ENCODE measurements at places on chromosomes 12 and 14.
A peak's percentile ranks its signal among the peaks of the same experiment; 100 is the strongest.

GRCh38 chr14:76501156-76501720 lies 125.3 kb downstream of the ESRRB start:
- no peak for DNase-seq

GRCh38 chr14:75242546-75243273 lies 35.9 kb upstream of the FOS start:
- peak; percentile 93 for DNase-seq

DNA sequence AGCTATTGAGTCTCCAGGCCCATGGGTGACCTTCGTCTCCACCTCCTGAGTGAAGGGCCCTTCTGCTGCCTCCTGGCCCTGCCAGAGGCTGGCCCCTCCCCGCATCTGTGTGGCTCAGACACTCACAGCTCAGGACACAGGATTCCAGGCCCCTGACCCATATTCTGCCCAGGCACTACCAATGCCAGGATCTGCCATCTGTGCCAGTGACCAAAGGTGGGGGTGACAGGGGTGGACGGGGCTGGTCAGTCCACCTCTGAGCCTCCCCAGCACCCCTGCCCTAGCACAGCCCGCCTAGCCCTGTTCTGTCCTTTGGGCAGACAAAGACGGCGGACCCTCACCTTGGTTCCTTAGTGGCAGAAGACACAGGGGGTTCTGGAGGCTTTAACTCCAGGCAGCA lies 2.8 kb downstream of the ASB2 start:
- no peak for DNase-seq

GRCh38 chr14:59964251-59965007 lies 44.5 kb downstream of the LRRC9 start:
- no peak for DNase-seq

DNA sequence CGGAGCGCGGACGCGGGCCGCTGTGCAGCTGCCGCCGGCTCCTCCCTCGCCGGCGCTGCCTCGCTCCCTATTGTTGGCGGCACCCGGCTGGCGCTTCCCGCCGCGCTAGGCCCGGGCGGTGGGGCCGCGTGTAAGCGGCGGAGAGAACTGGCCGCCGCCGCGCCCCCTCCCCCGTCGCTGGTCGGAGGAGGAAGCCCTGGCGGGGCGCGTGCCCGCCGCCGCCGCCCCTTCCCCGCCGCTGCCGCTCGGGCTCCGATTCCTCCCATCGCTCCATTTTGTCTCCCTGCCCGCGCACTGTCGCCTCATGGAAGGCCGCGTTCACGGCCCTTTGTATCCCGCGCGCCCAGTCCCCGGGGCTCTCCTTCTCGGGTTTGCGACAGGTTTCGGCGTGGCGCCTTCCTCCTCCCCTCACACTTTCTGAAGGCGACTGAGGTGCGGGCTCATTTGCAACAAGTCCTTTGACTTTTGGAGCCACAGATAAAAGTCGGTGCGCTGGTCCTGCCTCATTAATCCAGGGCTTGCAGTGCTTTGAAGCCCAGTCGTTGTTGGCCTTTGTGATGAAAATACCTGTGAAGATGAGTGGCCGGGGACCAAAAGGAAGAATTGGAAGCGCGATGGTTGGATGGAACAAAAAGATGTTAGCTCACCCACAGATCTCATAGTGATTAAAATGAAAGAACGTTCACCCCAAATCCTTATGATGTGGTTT lies 707 bp downstream of the CPSF6 start:
- DNase-seq = peak; percentile 15

GRCh38 chr12:89140602-89141238 lies 211.6 kb downstream of the DUSP6 start:
- DNase-seq = peak; percentile 74

GRCh38 chr14:35201066-35201465 lies 78.7 kb downstream of the PRORP start:
- DNase-seq = no peak

GRCh38 chr12:112149596-112149995 lies 24.2 kb downstream of the TRAFD1 start:
- DNase-seq = no peak

DNA sequence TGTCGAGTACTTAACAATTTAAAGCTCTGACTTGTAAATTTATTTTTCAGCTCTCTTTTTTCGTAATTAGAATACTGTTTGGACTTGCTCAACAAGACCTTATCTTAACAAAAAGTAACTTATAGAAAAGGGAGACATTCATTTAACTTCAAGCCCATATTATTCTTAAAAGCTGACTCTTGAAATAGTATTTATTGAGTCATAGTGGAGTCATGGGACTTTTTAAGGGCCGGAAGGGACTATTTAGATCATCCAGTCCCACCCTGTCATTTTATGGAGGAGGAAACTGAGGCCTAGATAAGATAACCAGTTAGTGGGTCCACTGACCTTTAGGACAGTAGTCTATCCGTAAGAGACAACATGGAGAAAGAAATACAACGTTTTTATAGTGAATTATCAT lies 1.5 kb downstream of the RAP1B start:
- DNase-seq = peak; percentile 50

DNA sequence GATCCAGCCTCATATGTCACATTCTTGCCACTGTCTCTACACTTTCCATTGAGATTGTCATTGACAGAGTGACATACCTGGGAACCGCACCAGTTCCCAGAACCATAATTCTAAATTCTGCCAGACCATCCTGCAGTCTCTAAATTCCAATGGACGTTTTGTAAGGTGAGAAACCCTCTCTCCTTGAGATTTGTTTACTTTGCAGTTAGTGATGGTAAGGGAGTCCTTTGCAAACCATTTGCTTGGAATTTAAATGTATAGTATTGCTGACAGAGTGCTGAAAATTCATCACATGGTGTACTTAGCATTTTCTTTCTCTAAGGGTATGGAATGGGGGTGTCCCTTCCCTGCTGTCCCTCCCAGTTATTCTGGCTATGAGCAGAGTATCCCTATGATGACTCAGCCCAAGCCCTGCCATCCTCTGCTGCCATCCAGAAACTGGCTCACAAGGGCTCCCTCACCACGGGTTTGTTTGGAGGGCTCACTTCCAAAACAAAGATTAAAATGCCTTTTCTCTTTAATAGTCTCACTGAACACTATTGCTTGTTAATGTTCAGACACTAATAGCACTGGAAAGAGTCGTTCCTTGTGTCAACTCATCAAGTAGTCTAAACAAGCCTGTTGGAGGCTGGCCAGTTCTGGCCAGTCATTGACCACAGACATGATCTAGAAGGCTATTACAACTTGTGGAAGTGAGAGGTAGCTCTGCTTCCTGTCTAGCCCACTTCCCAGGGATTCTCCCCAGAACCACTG lies 129.0 kb upstream of the HMGA2 start:
- peak; percentile 95 for DNase-seq

GRCh38 chr14:104816616-104816884 lies 15.6 kb downstream of the ZBTB42 start:
- DNase-seq = no peak

DNA sequence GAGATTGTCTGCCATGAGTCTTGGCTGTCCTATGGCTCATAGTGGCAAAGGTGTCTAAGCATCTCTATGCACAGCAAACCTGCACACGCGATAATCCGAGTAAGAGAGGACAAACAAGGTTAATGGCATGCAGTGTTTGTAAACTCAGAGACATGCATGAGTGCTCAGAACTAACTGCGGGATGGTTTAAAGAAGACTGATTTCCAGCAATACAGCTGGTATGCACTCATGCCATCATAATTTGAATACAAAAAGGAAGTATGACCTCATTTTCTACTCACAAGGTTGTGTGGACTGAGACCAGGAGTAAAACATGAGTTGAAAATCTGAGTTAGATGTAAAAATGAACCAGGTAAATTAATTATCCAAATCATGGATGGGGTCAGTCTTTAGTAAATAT lies 16.6 kb upstream of the TCP11L2 start:
- DNase-seq = no peak

GRCh38 chr12:131049549-131050339 lies 96.0 kb downstream of the ADGRD1 start:
- DNase-seq = no peak

- DNase-seq = no peak
Observed at GRCh38 chr14:102691763-102692162, 85.5 kb upstream of the TRAF3 start.

DNA sequence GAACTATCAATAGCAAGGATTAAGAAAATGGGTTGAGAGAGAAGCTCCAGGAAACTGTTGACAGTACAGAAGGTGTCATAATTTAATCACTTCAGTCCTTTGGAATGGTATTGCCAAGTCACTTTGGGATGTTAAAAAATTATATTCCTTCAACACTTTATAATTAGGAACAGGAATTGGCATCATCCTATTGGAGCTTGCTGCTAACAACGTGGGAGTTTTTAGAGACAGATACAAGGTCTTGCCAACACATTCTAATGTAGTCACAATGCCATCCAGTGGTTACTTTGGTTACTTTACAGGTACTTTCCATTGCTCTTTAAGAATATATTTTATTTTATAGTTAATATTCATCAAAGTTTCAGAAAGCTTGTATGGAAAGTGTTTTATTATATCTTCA lies 310.1 kb downstream of the SYT1 start:
- peak; percentile 88 for DNase-seq

- DNase-seq = no peak
Observed at GRCh38 chr12:71748081-71748850, 6.4 kb upstream of the RAB21 start.

DNA sequence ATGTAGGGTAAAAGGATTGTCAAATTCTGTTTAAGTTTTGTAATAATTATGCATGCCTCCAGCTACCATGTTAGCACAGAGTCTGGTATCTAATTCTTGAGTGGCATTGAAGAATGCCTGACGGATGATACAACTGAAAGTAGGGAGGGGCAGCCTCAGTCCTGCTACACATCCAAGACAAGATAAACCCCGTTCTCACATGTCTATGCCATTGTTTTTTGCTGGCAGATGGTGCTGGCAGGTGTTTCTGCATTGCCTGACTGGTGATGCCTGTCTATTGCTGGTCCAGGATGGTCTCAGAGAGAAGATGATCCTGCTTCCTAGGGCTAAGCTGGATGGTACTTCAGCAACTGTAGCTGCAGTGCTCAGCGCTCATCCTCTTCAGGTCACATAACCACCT lies 245.8 kb upstream of the NAV3 start:
- DNase-seq = no peak

- no peak for DNase-seq
Observed at GRCh38 chr14:80379035-80379434, 167.7 kb upstream of the DIO2 start.

GRCh38 chr14:29857551-29857950 lies 70.1 kb downstream of the PRKD1 start:
- no peak for DNase-seq

All from fibroblast of the aortic adventitia (primary cell).